Pulmonary artery endothelial cell (primary cell): ENCODE measurements at places on chromosomes 11 and 22.

- DNase-seq, result peak; percentile 52
Measured at GRCh38 chr11:125777309-125777708, 1.3 kb downstream of the PATE2 start.

DNA sequence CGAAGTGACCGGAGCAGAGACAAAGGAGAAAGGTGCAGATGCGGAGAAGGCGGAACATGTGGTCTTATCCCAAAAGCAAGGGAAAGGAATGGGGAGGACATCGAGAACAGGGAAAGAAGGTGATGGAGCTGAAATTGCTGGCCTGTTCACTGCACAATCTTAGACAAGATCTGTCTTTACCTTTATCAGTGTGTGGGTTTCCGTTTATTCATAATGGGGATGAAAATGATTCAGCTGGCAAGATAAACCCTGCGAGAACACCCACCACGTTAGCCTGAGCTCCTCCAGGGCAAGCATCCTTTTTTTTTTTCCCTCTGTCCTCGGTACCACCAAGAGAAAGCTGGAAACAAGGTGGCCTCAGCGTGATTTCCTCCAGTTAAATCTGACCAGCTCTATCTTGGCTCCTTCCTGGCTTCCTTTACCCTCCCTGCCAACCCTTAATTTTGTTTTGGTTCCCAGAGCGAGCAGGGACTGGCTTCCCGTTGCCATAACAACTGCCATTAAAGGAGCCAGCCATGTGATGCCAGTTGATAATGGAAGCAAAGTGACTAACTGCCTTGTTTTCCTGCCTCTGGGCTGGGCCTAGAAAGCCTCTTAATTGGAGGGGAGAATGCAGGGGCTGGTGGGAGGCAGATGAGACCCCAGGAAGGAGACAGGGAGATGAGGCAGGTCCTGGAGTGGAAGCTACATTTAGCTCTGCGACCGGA lies 4.2 kb downstream of the SGSM1 start:
- DNase-seq, result no peak

- DNase-seq, result no peak
Measured at GRCh38 chr22:38860283-38861169, 11.5 kb downstream of the CBX6 start.

DNA sequence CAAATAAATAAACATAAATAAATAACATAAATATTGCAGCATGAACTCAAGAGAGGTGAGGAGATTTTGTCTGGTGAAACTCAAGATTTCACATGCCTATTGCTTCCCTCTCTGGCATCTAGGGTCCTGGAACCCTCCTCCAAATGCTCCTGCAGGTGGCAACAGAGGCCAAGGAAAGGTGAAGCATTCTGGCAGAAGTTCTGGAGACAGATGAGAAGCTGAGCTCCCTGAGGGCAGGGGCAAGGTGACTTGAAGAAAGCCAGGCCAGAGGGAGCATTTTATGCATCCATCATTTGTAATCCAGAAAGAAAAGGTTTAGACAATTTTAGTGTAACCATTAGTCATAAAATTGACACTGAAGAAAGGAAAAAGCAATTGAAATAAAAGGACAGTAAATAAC lies 64.9 kb downstream of the ENDOD1 start:
- DNase-seq, result no peak

GRCh38 chr11:120199613-120200012 lies 11.2 kb upstream of the OAF start:
- DNase-seq, result no peak

DNA sequence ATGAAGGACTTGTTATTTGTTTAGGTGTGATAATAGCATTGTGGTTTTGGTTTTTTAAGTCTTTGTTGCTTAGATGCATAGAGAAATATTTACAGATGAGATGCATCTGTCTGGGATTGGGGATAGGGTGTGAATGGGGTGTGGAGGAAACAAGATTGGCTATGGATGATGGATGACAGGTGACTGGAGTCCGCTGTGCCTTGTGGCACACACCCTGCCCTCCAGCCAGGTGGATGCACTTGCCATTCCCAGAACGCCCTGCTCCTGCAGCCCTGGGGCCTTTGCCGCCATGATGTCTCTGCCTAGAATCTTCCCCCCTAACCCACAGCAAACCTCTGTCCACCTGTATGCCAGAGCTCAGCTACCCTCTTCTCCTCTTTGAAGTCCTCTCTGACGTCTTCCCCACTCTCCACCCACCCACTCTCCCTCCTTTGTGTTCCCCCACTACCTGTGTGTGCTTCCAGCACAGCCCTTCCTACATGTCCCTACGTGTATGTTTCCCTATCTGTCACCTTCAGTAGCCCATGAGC lies 54.7 kb downstream of the WNT11 start:
- no peak for DNase-seq

DNA sequence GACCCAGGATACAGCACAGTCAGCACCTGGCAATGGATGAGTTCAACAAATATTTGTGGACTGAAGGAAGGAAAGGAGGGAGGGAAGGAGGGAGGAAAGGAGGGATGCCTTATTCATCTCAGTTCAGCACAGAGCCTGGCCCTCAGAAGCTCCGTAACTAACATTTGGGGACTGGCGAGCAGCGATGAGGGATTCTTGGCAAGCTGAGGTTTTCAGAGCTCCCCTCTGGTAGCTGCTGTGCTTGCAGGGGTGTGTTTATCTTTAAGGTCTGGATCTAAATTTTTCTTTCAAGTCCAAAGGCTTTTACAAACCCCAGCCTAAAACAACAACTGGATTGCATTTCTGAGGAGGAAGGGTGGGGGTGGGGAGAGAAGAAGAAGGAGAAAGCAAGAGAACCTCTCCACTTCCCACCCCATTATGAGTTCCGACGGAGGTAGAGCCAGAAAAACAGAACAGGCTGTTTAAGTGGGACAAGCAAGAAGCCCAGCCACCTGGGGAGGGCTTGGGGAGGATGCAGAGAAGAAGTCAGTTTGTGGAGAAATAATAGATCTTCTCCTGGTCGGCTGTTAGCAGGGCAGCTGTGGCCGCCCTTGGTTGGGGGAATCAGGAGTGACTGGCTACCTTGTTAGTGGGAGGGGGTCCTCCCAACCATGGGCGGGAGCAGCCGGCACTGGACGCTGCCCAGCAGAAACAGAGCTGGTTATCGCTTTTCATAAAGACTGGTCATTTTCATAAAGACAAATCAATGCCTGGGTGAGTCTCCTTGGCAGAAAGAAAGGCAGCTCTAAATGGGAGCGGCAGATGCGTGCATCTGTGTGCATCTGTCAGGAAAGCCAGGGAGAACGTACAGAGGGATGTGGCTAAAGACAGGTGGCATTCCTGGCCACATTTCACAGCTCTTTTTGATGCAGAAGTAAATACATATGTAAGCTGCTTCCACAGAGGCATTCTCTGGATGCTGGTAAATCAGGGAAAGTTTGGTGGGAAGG lies 78.0 kb downstream of the TSPAN18 start:
- no peak for DNase-seq

- DNase-seq, result no peak
Measured at GRCh38 chr22:48707763-48708557, 1119.7 kb downstream of the BRD1 start.

GRCh38 chr22:22159384-22159783 lies 85.2 kb upstream of the VPREB1 start:
- DNase-seq, result no peak

- no peak for DNase-seq
Measured at GRCh38 chr22:41776381-41776780, 24.1 kb upstream of the CCDC134 start.

GRCh38 chr11:472816-473215 lies 22.7 kb downstream of the PTDSS2 start:
- no peak for DNase-seq

DNA sequence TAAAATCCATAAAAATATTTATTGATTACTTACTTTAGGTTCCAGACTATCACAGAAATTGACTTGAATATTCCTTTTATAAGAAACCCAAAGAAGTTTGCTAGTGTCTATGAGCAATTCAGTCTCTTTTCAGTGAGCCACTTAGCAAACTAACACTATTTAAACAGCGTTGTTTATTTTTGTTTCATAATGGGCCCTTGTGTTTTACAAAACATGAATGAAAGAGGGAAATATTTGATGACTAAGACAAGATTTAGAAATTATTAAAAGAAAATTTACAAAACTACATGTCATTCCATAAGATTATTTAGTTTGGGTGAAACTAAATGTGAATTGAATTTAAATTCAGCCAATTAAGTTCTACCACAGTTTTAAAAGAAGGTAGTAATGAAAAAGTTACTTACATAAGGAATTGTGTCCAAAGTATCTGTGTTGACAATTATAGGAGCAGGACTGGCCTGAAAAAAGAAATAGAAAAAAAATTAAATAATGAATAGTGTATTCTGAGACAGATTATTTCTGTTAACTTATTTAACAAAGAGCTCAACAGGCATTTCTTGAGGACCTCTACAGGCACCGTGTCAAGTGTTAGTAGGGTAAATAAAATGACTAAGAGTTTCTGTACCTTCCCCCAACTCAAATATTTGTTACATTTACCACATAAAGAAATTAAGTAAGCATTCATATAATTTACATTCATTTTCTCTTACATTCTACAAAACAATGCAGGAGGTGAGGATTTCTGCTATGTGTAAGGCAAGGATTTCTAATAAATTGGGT lies 964.9 kb upstream of the CCDC90B start:
- DNase-seq, result no peak

DNA sequence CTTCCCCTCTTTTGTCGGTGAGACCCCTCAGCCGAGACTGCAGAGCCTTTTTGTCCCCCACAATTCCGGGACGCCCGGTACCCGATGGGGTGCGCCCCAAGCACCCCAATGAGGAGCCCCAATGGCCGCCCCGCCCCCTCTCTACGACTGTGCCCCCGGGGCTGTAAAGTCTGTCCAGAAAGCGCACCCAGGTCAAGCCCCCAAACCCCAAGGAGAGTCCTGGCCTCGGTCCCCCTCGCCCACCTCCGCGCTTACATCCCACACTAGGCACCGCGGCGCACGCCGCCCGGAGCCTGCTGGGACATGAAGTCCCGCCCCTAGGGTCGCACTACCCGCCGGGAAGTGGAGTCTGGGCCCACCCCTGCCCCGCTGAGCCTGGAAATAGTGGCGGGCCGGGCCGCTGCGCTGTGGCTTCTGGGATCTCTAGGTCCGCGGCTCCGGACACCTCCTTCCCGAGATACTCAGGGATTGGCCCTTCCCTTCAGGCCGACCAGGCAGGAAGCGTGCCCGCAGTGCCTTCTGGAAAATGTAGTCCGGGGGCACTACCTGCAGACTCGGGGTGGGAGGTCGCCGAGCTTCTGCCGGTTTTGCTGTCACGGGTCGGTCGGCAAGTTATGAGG lies at the start of gene MEN1:
Gene MEN1 (minus strand): TSS at position 281 of the 620 bp plus-strand sequence. CDS start 442 bp downstream, outside the sequence.
- DNase-seq, result peak; percentile 79

- no peak for DNase-seq
Measured at GRCh38 chr11:64490562-64491216, 100.3 kb upstream of the SLC22A12 start.

DNA sequence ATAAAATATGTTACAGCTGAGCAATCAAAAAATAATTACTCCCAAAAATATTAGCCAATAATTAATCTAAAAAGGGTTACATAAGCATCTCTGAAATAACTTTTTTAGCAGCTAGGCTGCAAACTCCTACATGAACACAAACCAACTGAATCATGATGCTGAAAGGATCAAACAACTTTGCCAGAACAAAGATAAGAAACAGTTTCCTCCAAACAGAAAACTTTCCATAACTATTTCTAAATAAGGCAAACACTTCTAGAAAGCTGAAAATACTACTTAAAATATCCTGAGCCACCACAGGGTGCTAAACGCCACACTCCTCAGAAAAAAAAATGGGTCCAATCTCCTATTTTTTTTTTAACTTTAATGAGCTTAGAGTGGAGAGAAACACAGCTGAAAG lies 68.6 kb upstream of the ARHGAP32 start:
- DNase-seq, result no peak

- no peak for DNase-seq
Measured at GRCh38 chr22:32375678-32376450, 18.2 kb downstream of the RFPL3 start.

- DNase-seq, result no peak
Measured at GRCh38 chr11:45017329-45017728, 66.6 kb upstream of the TP53I11 start.

- peak; percentile 37 for DNase-seq
Measured at GRCh38 chr22:21865041-21865440, 2.4 kb downstream of the MAPK1 start.

GRCh38 chr22:25390297-25391240 lies 171.1 kb downstream of the CRYBB2 start:
- DNase-seq, result no peak

GRCh38 chr11:123356539-123356938 lies 73.5 kb upstream of the GRAMD1B start:
- no peak for DNase-seq

DNA sequence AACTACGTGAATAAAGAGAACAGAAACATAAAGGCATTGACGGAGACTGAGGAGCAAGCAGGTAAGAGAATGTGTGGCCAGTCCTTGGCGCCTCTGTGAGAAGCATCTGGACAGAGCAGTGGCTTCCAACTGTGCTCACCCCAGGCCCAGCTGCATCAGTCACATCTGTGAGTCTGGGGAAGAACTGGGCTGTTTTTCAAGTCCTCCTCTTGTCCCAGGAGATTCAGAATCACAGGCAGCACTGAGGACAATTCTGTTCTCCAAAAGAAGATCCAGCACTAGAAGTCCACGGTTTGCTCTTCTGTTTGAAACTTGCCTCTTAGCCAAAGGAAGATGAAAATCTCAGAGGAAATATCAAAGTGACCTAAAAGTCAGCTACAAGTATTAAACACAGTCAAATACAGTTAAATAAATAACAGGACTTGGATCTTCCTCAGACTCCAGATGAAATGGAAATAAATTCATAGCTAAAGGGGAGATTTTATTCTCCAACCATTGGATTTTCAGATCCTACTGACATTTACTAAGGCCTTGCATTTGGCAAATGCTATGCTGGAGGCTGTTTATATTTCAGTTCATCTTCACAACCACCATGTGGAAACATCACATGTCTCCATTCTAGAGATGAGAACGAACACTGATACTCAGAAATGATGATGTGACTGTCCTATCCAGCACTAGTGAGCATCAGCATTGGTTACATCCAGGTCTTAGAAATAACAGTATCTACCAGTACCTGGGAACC lies 14.1 kb downstream of the FAM181B start:
- DNase-seq, result no peak

DNA sequence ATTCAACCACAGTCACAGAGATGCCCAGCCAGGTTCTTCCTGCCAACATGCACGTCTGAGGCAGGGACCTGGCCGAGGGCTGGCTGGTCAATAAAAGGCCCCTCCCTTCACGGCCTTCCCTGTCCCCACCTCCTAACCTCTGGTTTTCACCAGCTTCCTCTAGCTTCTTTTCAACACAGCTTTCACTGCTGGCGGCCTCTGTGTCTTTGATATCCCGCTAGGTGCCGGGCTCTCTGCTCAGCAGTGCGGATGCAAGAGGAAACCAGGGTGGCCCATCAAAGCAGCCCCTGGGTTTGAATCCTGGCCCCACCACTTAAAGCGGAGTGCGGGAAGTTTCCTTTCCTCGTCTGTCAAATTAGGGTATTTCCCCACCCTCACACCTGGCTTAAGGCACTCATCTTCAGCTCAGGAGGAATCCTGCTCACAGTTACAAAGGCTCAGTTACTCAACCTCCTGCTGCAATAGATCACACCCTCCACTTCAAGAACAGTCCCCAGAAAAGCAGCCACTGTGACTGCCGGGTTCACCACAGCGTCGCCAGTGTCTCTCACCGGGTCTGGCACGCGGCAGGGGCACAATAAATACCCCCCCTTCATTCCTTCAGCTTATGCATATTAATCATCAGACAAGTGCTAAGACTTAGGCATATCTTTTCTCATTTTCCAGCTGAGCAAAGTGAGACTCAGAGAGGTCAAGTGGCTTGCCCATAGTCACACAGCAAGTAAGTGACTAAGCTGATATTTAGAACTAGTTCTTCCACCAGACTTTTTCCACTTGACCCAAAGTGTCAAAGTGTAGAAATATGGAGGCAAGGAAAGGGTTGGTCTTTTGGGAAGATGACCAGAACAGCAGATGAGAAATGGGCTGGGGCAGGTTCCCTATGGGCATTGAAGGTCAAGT lies 45.7 kb downstream of the TXN2 start:
- no peak for DNase-seq
